ENCODE measurements at places on chromosomes 6 and 20.

GRCh38 chr20:51687630-51688029 lies 80.6 kb downstream of the ATP9A start:
- no peak for DNase-seq

DNA sequence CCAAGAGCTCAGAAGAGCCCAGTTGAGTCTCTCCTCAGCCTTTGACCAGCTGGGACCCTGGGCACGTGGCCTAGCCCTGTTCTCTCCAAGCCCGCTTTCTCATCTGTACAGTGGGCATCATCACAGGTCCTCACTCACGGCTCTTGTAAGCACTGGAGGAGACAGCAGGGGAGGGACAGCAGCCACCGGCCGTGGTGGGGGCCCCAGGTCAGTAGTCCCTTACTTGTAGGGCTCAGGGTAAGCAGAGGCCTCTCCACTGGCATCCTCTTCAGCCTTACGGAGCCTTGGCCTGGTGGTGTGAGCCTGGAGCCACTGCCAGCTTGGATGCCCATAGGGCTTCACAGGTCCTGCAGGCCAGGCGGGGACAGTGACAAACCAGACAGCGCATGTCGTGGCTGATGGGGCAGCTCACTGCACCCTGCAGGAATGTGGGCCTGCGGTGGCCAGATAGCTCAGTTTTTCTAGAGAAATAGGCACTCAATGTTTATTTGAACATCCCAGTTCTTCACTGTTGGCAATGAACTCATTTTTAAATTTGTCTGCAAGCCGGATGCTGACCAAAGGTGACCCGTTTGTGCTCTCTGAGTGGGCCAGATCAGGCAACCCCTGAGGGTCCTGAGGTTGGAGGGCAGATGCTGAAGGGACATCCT lies 65.1 kb downstream of the ADNP start:
- no peak for DNase-seq

GRCh38 chr6:21666201-21666691 lies 72.7 kb downstream of the SOX4 start:
- DNase-seq: no peak

- DNase-seq: no peak
Observed at GRCh38 chr6:13068586-13069210, 259.6 kb downstream of the TBC1D7 start.

DNA sequence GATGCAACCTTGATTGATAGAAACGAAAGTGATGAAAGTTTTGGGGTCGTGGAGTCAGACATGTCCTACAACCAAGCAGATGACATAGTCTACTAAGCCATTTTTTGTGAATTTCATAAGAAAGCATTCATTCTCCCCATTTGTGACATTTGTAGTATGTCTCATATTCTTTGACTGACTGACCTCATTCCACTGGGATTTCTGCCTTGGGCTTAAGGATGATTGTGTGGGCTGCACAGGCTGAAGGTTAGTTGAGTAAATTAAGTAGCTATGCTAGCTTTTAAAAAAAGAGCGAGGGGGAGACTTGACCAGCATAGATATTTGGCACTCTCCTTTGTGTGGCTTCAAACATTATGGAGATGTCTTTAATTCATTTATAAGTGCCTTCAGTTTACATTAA lies 28.9 kb downstream of the STMND1 start:
- DNase-seq: no peak
